Frontal cortex (tissue), 4 donors: ENCODE measurements at places on chromosomes 2 and 18. TPM values are rescaled to one million over a fixed set of nuclear protein-coding genes. Genes with fewer than 3 reads are reported as not detected.

- no peak for DNase-seq
These were observed 36.7 kb downstream of the DNMT3A start for GRCh38 chr2:25304826-25305596.

The TRIM43 gene
- not detected for total RNA-seq

The ALPP gene
- not detected for total RNA-seq

The AGXT gene
- total RNA-seq, result not detected

The FOXD4L1 gene
- 0.41 TPM for total RNA-seq

DNA sequence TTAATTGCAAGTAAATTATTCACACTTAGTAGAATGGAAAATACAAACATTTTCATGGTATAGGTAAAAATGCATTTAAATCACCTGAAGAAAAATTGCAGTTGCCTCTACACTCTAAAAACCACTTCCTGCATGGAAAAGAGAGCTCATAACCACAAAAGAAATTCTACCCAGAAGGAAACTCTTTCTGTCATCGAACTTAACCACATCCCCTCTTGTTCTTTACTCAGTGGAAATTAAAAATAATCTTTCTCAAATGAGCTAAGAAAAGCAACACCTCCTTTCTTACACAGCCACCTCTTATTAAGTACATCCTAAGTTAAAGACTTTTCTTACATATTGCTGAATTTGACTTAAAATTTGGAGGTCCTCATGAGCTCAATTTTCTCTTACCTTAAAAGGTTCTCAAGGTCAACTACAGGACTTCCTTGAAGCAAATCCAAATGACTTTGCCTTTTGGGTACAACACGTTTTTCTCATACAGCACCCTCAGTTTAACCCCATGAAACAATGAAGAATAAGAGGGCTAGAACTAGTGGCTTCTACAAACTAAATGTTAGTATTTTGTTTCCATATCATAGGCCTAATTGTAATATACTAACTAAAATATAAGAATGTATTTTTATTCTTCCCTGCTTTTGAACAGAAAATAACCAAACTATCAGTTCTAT, 109.1 kb upstream of the CRIM1 start:
- DNase-seq, result no peak

The PRSS56 gene
- total RNA-seq, result under 0.01 TPM

GRCh38 chr2:64492272-64492671, 31.9 kb upstream of the AFTPH start:
- no peak for DNase-seq

GRCh38 chr2:217142649-217143266, 282.9 kb upstream of the TNP1 start:
- no peak for DNase-seq

DNA sequence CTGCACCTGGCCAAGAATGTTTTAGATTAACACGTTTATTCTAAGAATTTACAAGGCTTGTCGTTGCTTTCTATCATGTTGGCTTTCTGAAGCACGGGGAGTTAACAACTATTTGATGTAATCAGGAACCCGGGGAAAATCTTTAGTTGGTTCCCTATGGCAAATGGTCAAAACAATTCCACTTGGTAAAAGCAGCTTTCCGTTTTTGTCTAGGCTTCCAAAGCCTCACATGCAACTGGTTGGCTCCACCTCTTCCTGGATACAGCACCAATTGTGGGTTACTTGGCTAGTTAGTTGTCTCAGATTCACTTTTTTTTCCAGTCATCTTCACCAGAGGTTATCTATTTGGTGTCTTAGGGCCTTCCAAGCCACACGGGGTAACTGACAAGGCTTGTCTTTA, 2.8 kb downstream of the COLEC12 start:
- no peak for DNase-seq

The PAIP2B gene
- 20.4 TPM for total RNA-seq

GRCh38 chr2:175792881-175793280, 209.2 kb downstream of the LNPK start:
- DNase-seq, result no peak

DNA sequence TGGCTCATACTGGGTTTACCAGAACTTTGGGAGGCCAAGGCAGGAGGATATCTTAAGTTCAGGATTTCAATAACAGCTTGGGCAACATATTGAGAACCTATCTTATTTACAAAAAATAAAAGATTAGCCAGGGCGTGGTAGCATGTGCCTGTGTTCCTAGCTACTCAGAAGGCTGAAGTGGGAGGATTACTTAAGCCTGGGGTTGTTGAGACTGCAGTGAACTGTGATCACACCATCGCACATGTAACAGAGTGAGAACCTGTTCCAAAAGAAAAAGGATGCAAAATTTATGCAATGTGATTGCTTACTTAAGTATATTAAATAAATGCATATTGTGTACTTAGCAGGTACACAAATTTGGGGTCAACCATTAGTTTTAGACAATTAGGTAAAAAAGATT, 768.9 kb upstream of the CDH7 start:
- DNase-seq, result no peak

DNA sequence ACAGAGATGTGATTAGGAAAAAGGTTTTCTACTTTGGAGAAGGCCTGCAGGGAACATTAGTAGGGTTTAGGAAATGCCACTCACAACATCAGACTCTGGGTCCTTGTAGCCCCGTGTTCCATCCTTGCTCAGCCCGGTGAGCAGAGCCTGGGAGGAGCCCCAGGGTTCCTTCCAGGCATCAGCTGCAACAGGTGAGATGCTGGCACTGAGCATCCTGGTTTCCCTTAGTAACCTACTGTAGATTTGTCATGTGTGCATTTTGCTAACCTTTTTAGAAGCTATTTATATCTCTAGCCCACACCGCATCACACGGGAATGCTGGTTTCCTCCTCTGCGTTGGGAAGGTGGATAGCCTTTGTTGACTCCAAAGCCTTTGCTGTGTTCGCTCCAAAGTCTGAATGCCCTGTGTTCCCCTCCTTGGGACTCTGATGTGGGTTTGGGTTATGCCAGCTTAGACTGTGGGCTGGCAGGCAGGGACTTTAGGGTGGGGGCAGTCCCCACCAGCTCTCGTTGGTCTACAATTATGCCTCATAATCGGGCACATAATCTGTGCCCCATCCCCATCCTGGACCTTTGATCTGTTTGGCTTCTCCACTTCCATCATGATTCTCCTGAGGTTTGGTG, 69.3 kb downstream of the TMEM247 start:
- DNase-seq, result no peak

The SYT4 gene
- total RNA-seq, result 746 TPM

- no peak for DNase-seq
These were observed 20.3 kb upstream of the REG3G start for GRCh38 chr2:79005216-79005615.

GRCh38 chr2:88933091-88933490, 241.6 kb downstream of the RPIA start:
- no peak for DNase-seq

The YES1 gene
- 60.7 TPM for total RNA-seq

DNA sequence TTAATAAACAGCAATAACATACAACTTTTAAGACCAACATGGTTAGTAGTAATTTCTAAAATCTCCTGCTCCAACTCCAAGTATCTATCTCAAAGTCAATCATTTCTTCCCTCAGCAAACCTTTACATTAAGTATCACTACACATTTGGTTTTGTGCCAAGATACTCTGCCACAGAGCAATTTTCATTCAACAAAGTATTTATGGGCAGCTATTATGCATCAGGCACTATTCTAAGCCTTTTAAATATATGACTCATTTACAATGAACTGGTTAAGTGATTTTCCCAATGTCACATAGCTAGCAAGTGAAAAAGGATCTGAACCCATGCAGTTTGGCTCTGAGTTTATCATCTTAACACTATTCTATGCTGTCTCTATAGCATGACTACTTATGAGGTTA, 264.3 kb downstream of the NOL4 start:
- no peak for DNase-seq

- no peak for DNase-seq
These were observed 64.8 kb downstream of the MARCHF4 start for GRCh38 chr2:216307496-216307895.

The DNAH7 gene
- total RNA-seq, result 11.4 TPM

GRCh38 chr2:23235292-23235691, 149.7 kb upstream of the KLHL29 start:
- no peak for DNase-seq

The C2orf81 gene
- total RNA-seq, result 0.41 TPM

DNA sequence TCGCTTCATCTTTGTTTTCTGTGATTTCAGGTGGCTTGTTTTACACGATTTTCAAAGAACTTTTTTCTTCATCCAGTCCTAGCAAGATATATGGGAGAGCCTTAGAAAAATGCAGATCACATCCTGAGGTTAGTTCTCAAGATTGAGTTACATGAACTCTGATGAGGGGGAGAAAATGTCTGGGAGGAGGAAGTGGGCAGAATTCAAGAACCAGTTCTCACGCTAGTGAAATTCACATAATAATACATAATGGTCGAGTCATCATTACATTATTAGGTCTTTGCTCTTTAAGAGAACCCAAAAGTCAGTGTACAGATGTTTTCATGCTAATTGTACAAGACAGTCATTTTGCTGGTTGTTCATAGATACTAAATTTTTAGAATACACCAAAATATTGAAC, 7.0 kb downstream of the TIMM21 start:
- no peak for DNase-seq

GRCh38 chr2:3265471-3265870, 112.1 kb downstream of the EIPR1 start:
- no peak for DNase-seq

GRCh38 chr2:42848726-42849290, 56.4 kb upstream of the HAAO start:
- no peak for DNase-seq

- DNase-seq, result no peak
These were observed 216.8 kb downstream of the UBE2E3 start for GRCh38 chr2:181197140-181197760.

The PPP1R1C gene
- under 0.01 TPM for total RNA-seq
